ENCODE measurements at places on chromosomes 2 and 18. TPM values are rescaled to one million over a fixed set of nuclear protein-coding genes. Genes with fewer than 3 reads are reported as not detected.
A peak's percentile ranks its signal among the peaks of the same experiment; 100 is the strongest.

The REG1A gene
- not detected for total RNA-seq

The LOXL3 gene
- 7.9 TPM for total RNA-seq

The ALPP gene
- total RNA-seq, result not detected

The LYPD1 gene
- total RNA-seq, result 8.0 TPM

The IL36B gene
- not detected for total RNA-seq

The RAB6C gene
- total RNA-seq, result not detected

The HOXD4 gene
- total RNA-seq, result 8.0 TPM

The GAREM1 gene
- total RNA-seq, result 7.1 TPM

The GAL3ST2 gene
- total RNA-seq, result not detected

The DIPK1C gene
- 0.82 TPM for total RNA-seq

The R3HDM1 gene
- 12.0 TPM for total RNA-seq

DNA sequence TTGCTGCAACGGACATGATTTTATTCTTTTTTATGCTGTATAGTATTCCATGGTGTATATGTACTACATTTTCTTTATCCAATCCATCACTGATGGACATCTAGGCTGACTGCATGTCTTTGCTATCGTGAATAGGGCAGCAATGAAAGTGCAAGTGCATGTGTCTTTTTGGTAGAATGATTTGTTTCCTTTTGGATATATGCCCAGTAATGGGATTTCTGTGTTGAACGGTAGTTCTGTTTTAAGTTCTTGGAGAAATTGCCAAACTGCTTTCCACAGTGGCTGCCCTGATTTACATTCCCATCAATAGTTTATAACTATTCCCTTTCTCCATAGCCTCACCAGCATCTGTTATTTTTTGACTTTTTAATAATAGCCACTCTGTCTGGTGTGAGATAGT is 99.7 kb upstream of the CRIM1 start:
- DNase-seq, result no peak

DNA sequence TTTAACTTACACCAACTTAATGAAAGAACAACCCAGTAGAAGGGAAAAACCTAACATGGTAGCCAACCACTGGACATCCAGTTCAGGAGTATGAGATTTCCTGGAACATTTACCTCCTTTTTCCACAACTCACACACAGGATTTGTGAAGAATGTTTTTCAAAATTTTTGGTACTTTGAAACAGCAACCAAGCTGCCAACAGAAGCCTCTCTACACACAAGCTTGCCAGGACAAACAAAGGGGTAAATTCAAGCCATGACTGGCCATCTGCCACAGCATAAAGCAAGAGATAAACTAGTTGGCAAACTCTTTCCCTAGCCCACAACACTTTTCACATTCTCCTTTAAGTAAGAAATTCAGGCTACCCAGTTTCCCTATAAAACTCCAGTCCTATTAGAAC is 21.4 kb downstream of the MGAT4A start:
- no peak for DNase-seq

DNA sequence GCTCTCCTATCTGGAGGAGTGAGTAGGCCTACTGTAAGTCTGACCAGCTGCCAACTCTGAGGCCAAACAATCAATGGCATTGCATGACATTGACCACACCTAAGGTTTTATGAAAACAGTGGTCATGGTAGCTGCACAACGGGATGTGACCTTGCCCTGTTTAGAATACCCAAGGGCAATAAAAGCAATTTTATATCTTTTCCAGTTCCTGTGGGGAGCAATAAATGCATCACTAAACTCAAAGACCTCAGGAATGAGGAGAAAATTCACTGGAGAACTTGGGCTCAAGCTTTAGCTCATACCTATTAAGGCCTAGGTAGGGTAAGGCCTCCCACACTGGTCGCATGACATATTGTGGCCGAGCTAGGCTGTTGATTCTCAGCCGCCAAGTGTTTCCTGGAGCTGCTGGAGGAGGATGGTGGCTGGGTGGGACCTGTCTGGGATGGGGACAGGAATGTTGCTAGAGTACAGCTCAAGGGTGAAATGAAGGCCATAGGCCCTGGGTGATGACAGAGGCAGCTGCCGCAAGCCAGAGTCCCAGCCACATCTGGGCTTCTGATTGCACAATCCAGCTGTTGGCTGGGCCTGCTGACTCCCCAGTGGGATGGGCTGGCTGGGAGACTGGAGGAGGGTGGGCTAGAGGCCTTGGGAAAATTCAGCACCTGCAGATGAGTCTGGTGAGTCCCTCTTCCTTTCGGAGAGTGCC is 313.7 kb downstream of the CYP26B1 start:
- DNase-seq, result peak; percentile 86

DNA sequence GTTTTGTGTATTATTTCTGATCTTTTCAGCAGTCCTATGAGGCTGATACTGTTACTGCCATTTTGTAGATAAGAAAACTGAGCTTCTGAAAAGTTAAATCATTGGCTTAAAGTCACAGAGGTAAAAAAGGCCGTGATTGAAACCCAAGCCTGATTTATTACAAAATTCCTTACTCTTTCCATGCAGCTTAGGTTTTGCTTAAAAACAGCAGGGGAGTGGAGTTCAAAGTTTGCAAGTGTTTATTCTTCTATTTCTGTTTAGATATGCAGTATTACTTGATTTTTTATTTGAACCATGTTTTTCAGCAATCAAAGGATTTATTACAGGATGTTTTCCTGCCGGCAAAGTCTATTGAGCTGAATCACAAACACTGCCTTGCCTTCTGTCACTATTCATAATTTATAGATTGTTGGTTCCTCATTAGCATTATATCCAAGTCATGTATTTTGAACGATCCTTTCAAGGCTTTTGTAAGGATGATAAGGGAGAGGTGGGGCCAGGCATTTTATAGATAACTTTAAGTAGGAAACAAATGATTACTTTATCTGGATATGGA is 31.9 kb upstream of the MSTN start:
- no peak for DNase-seq

GRCh38 chr2:227608561-227609338 is 5.9 kb downstream of the SCYGR3 start:
- DNase-seq, result no peak

- DNase-seq, result peak; percentile 54
Measured at GRCh38 chr2:239722760-239723470, 302.2 kb downstream of the NDUFA10 start.

GRCh38 chr2:53098696-53099078 is 668.9 kb upstream of the CHAC2 start:
- DNase-seq, result no peak

- no peak for DNase-seq
Measured at GRCh38 chr2:136173126-136173525, 55.2 kb upstream of the CXCR4 start.

- DNase-seq, result no peak
Measured at GRCh38 chr2:203915256-203915655, 21.3 kb upstream of the ICOS start.

GRCh38 chr2:9720352-9721093 is 89.7 kb upstream of the YWHAQ start:
- no peak for DNase-seq
